ENCODE measurements at places on chromosomes 4 and X.

DNA sequence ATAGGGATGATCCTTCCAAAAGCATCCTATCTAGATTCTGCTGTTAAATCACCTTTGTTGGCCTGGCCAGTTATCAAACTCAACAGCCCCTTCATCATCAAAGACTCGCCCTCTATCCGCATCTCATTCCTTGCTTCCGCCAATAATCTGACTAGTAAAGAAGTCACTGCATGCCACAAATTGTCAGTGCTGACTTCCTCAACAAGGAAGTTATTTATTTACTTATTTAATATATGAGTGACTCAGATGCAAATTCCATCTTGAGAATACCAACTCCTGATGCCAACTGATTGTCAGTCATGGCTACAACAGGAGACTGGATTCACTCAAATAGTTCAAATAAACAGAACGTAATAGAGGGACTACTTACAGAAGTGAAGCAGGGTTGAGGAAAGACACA is 283.8 kb downstream of the TRIML1 start:
- DNase-seq = no peak

DNA sequence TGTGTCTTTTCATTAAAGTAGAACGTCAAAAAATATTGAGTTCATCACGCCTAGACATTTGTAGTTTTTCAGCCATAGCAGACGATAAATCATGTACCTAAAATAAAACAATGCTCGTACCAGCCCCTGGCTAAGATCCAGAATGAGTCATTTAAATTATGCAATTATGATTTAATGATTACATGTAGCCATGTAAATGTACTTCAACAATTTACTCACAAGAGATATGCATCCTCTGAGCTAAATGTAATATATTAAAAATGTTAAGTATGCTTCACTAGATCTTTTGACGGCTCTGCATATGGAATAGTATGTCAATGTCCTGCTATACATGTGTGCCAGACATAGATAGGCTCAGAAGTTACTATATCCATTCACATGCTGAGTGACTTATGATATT is 1077.8 kb downstream of the ARAP2 start:
- no peak for DNase-seq

DNA sequence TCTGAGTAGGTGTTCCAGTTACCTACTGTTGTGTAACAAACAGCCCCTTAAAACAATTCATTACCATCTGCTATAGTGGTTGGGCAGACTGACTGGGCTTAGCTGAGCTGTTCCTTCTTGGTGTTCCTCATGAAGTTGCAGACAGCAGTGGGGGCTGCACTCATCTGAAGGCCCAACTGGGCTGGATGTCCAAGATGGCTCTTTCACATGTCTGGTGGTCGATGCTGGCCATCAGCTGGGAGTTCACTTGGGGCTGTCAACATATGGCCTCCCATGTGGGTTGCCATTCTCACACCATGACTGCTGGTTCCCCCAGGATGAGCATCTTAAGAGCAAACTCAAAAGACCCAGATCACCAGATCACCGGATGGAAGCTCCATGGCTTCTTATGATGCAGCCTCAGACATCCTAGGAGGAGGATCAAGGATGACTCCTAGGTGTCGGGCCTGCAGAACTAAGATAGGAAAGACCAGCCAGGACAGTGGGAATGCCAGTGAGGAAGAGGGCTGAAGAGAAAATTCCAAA is 34.3 kb upstream of the PPP2R2C start:
- DNase-seq = no peak

- DNase-seq = no peak
Observed at GRCh38 chrX:70497026-70497425, 52.4 kb downstream of the DLG3 start.

GRCh38 chr4:87073199-87074120 is 138.6 kb downstream of the AFF1 start:
- peak; percentile 57 for DNase-seq

GRCh38 chr4:82560853-82561785 is 669 bp downstream of the TMEM150C start:
- DNase-seq = peak; percentile 3

DNA sequence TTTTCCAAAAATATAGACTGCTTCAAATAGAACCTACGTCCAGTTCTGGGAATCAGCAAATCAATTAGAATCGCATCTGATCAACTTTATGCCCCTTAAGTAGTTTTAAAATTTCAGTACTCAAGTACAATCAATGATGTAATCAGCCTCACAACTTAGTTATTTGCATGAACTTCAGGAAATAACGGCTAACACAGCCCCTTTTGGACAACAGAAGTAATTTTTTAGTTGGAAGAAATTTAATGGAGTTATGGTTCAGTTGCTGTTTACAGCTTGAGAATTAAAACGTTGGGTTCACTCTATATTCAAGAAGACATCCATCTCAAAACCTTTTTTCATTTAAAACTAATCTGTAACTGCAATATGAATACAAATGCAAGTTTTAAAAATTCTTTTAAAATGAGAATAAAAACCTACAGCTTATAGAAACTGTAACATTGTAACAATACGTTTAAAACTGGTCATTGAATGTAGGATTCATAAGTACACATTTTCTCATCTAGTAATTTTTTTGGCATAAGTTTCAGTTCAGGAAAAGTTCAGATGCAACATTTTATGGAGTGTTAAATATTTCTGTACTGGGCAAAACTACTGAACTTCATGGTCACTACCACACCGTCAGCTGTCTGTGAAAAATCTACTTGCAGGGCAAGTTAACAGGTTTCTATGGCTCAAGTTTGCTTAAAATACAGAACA is 956 bp downstream of the TAPT1 start:
- DNase-seq = no peak
